Cerebellar nuclear complex (tissue), 1 donor: ENCODE measurements at places on chromosomes 4 and X.

DNA sequence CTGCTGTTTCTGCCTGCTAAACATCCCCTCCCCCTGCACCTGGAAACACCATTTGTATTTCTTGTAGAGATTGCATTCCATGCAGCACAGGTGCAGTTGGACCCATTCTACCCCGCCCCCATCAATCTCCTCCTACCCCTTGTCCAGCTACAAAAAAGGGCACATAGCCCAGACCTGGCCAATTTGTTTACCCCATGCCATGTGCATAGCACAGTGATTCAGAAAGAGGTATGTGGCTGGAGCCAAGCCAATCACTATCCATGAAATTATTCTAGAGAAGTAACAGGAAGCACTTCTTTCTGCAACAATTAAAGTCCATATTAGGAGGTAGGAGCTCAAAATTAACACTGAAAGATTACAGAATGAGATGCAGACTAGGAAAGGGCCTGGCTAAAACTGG, 20.2 kb upstream of the TMEM184C start:
- DNase-seq, result no peak

DNA sequence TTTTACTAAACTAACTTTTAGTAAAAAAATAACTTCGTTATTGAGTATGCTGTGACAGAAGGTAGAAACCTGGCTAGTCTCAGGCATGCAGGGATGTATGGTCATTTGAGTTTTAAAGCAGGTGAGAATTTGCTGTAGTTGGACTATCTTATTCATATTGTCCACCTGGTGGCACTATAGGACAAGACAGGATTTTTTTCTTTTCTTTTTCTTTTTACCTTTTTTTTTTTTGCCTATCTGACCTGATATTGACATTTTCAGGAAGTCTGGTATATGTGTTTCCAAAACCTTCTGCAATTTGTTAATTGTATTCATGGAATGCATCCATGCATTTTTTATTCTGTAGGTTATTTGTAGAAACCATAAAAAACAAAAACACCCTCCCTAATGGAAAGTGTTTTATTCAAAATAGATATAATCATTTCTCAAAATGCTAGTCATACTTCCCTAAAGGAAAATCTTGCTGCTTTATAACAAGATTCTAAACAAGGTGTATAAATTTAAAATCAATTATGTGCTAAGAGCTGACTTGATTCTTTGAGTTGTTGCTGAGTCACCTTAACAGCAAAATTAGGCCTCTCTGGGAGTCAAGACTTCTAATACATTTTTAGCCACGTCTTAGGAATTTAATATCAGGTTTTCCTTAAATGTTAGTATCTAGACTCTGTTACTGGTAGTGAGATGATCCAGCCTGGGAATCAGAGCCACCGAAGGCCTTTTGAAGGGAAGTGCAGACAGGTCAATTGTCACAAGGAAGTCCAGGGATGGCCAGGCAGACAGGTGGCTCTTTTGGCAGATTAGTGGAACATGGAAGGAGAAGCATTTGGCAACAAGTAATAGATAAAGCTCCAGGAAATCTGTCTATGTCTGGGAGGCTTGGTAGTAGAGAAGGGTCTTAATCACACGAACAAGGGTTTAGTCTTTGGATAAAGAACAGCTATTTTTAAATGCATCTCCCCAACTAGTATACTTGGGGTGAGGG, 201.3 kb upstream of the GNPDA2 start:
- DNase-seq, result no peak

- no peak for DNase-seq
Observed at GRCh38 chrX:24479924-24480323, 14.8 kb downstream of the PDK3 start.

GRCh38 chr4:17771284-17771908, 10.0 kb downstream of the FAM184B start:
- DNase-seq, result no peak

DNA sequence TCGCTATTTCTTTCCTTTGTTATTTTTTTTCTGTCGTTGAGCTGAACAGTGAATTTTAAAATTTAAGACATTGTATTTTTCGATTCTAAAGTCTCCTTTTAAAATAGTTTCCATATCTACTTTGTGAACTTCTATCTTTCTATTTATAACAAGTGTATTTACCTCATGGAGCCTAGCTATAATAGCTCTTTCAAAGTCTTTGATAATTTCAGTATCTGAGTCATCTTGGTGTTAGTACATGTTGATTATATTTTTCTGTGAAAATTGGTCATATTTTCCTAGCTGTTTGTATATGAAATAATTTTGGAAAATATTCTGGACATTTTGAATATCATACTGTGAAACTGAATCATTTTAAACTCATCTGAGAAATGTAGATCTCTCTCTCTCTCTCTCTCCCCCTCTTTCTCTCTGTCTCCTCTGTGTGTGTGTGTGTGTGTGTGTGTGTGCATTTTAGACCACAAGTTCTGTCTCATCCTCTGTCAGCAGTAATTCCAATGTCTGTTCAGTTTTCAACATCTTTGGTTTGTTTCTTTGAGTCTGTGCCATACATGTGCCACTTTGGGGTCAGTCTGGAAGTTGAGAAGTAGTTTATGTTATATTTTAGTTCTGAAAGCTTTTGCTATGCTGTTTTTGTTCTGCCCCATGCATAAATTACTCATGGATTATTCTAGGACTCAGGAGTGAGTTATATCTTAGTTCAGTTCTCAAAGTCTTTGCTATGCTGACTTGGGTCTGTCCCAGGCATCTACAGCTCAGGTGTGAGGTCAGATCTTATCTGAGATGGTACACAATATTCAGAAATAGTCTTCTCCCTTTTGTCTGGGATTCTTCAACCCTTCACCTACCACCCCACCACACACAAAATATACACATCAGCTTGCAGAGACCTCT, 366.4 kb upstream of the CASK start:
- no peak for DNase-seq

- no peak for DNase-seq
Observed at GRCh38 chrX:45722471-45722870, 521.8 kb upstream of the DIPK2B start.

DNA sequence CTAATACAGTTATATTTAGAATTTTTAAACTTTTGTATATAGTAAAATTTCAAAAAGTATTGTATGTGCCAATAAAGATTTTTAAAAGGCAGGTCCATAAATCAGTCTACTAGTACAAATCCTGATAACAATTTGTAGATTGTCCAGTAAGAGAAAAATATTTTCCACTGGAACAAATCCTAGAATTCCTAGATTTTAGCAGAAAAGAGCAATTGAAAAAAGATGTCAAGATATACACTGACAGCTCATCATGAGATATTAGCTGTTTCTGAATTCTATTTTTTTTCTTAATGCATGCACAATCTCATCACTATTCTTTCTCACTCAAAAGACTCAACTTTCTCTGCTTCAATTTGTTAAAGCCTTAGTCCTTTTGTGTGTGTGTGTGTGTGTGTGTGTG, 289.2 kb upstream of the MAD2L1 start:
- no peak for DNase-seq

DNA sequence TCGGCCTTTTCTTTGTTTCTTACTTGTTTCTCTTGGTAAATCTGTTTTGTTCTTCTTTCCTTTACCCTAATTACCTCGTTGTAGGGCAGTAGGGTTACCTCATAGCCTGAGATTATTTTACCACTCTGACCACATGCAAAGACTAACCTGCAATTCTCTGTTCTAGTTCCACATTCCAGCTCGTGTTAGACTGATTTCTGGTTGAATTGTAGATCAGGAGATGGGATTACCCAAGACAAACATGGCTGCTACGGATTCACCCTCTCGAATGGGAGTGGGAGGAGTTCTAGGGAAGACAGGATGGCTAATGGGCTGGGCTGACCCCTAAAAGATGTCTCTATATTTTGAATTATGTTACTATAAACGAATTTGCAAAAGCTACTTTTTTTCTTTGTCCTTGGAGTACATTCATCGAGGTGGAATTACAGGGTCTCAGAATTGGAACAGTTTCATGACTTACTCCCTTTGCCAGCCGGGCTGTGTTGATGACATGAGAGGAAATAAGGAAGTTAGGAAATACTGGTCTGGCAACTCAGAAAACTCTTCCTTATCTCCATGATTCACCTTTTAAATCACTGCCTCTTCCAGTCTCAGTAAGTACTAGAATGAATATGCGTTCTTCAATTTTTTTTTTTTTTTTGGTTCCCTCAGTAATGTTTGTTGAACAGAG, 36.7 kb upstream of the FBXW7 start:
- DNase-seq, result no peak

DNA sequence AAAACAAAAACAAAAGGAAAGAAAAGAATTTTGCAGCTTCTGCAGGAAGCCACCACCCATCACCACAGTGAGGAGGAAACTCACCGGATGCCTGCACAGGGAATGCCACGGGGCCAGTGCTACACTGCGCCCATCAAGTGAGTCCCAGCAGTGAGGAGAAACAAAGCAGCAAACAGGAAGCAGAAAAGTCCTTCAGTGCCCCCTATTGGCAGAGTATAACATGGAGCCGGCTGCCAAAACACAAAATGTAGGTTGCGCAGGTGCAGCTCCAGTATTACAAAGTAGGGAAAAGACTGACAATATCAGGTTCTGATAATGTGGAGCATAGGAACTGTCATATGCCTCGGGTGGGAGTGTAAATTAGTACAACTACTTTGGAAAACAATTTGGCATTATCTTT, 23.3 kb upstream of the SCML2 start:
- no peak for DNase-seq

DNA sequence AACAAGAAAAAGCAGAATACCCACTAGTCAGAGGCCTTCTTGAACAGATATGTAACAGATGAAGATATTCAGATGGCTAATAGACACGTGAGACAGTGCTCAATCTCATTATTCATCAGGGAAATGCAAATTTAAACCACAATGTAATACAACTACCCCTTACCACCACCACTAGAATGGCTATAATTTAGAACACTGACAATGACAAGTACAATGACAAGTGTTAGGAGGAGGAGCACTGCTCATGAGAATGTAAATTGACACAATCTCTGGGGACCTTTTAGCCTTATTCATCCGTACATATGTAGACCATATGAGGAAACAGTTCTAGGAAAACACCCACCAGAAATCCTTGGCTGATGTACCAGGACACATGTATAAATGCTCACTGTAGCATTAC, 13.1 kb downstream of the ZNF81 start:
- no peak for DNase-seq

DNA sequence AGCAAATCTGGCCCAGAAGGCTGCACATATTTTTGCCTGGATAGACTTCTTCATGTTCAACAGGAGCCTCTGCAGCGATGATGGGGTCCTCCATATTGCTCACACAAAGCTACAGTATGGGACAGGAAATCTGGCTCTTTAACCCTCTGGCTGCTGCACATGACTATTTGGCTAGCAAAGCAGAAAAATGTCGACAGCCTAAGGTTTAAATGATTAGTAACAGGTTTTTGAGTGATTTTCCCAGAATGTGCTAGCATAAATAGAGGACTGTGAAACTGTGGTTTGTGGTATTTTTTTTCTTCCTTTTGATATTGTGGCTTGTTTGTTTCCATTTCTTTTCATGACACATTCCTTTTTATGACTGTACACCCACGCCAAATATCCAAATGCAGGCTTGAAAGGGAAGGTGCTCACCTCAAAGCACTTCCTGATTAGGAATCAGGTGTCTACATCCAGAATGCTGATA, 120.2 kb upstream of the GK2 start:
- DNase-seq, result no peak

DNA sequence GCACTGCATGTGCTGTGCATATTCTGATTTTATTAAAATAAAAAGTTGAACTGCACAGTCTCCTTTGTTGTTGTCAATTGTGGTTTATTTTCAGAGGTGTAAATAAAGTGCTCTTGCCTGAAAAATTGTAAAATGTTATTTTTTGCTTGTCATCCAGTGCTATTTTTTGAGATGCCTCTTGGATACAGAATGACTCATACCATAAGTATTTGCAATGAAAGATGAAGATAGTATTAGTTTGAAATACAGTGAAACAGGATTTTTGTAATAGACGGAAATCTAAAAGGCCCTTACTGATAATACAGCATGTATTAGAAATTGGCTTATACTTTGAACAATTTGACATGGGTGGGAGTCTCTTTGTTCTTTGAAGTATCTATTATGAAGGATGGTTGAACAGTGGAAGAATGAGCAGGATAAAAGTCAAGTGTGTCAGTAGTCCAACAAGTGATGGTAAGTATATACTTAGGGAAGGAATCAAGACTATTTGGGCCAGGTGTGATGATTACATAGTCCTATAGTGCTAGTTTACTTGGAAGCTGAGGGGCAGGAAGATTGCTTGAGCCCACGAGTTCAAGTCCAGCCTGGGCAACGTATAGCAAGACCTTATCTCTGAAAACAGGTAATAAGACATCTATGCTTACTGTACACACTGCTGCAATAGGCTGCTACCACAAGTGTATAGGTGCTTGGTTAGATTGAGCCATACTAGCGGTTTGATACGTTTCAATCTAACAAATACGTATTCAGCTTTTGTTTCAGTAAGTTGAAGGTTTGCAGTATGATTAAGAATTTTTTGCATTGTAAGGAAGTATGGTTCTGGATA, 16.4 kb downstream of the DDX3X start:
- no peak for DNase-seq

- DNase-seq, result no peak
Observed at GRCh38 chr4:111649308-111649707, 495.9 kb upstream of the FAM241A start.
